ENCODE measurements at places on chromosomes 3 and 15. TPM values are rescaled to one million over a fixed set of nuclear protein-coding genes. Genes with fewer than 3 reads are reported as not detected.

Gene ZNF662
- total RNA-seq: not detected

Gene IL1RAP
- 4.0 TPM for total RNA-seq

Gene EIF2B5
- total RNA-seq: 25.3 TPM

Gene TLR9
- total RNA-seq: not detected

Gene P2RY1
- 0.54 TPM for total RNA-seq

Gene SCN11A
- total RNA-seq: not detected

Gene TARS3
- 8.1 TPM for total RNA-seq

Gene GRK7
- not detected for total RNA-seq

Gene CHD2
- 38.4 TPM for total RNA-seq

Gene KBTBD12
- total RNA-seq: not detected

Gene SLCO2A1
- total RNA-seq: 0.38 TPM

Gene SYNPR
- not detected for total RNA-seq

Gene KNG1
- total RNA-seq: not detected

Data from A549 treated with dexamethasone at 1 μM for 4 hours (cell line).